ENCODE measurements at places on chromosomes 3 and 15.
A peak's percentile ranks its signal among the peaks of the same experiment; 100 is the strongest.

DNA sequence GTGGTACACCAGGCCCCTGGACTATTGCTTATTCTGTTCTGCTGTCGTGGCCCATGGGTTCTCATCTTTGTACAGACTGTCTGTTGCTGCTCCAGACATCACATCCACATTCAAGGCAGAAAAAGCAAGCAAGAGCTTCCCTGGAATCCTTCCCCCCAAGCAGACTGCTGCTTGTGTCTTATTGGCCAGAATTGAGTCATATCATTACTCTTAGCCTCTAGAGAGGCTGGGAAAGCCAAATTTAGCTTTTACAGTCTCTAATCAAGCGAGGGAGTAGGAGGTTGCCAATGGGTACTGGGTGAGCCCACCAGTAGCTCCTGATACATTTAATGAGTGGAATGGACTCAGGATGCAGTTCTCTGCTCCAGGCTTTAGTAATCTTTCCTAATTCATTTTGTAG lies 39.4 kb downstream of the RAB6B start:
- no peak for DNase-seq

GRCh38 chr3:119588112-119588511 lies 8.8 kb downstream of the ADPRH start:
- DNase-seq = no peak

- DNase-seq = no peak
Observed at GRCh38 chr3:154129625-154130024, 8.4 kb downstream of the ARHGEF26 start.

GRCh38 chr3:149613988-149614387 lies 43.8 kb downstream of the WWTR1 start:
- DNase-seq = no peak

GRCh38 chr15:46848704-46849103 lies 868.6 kb upstream of the SEMA6D start:
- no peak for DNase-seq

GRCh38 chr3:171688593-171688992 lies 121.7 kb downstream of the PLD1 start:
- DNase-seq = no peak

GRCh38 chr3:72180405-72180804 lies 395.5 kb upstream of the PROK2 start:
- DNase-seq = no peak

GRCh38 chr3:50806031-50806430 lies 131.3 kb downstream of the DOCK3 start:
- no peak for DNase-seq

DNA sequence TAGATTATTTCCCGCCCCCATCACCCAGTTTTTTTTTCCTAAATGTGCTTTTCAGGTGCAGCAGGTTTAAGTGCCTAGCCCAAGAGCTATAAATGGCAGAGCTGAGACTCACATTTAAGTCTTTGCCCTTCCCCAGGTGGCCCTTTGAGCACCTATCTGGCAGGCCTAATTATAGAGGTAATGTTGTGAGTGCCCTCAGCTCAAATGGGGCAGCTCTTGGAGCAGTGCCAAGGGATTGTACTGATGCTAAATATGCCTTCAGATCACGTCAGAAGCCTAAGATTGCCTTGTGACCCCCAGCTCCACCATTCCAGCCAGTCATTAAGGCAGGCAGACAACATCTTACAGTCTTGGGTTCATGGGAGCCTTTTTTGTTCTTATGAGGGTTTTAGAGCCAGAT lies 159.5 kb downstream of the RPLP1 start:
- no peak for DNase-seq

DNA sequence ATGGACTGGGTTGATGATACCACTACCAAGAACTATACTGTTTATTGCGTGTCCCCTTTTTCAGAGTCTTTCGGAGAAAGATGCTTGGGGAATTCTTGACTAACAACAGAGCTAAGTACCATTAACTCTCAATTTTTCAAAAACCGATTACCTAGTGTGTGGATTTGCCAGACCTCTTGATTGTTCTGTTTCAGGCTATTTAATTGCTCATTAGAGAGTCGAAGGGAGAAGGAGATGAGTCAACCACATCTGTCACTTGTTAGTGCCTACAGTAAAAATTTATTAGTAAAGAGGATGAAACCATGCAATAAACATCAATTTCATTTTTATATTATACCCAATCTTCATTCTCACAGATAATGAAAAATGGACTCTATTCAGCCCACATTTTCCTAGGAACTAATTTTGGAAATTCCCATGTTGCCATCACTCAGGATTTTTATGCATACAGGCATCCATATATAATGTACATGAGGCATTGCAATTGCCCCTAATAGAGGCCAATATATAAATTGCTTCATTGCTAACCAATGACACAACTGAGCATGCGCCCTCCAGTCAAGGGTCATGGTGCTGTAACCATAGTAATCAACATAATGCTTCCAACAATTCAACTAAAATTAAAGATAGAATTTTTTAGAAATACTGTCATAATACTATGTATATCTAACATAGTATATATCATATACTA lies 541.7 kb downstream of the TBL1XR1 start:
- DNase-seq = peak; percentile 7

GRCh38 chr15:100193277-100193860 lies 148.4 kb downstream of the ADAMTS17 start:
- DNase-seq = no peak

GRCh38 chr3:160948273-160948672 lies 156.9 kb downstream of the B3GALNT1 start:
- DNase-seq = no peak

DNA sequence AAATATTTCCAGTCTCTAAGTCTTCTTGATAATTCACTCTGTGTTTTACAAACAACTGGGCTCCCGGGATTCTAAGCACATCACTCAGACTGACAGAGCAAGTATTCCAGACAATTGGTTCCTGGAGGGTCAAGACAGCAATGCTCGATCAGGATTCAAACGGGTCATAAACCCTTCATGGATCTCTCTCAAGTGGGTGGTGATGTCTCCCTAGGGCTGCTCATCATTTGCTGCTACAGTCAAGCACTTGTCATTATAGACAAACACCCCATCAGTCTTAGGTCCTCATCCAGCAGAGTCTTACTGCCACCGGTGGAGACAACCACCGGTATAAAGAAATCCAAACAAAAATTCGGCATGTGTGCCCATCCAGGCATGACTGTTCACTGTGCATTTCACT lies 921.1 kb downstream of the FHIT start:
- no peak for DNase-seq

GRCh38 chr3:169508426-169508825 lies 155.1 kb downstream of the MECOM start:
- no peak for DNase-seq

DNA sequence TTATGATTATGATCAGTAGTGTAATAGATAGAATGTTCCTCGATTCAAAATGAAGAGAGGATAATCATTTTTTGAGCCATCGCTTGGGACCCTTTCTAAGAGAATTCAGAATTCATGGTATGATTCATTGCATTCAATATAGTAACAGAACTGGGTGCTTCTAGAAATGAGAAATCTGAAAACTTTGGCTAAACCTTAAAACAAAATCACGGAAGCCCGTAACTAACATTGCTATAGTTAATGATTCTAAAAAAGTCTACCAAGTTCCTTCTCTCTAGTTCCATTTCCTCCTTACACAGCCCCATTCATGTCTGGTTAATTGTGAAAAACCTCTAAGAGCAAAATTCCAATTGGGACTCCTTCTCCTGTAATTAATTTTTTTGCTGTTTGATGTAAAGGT lies 217.1 kb downstream of the GBE1 start:
- DNase-seq = no peak

DNA sequence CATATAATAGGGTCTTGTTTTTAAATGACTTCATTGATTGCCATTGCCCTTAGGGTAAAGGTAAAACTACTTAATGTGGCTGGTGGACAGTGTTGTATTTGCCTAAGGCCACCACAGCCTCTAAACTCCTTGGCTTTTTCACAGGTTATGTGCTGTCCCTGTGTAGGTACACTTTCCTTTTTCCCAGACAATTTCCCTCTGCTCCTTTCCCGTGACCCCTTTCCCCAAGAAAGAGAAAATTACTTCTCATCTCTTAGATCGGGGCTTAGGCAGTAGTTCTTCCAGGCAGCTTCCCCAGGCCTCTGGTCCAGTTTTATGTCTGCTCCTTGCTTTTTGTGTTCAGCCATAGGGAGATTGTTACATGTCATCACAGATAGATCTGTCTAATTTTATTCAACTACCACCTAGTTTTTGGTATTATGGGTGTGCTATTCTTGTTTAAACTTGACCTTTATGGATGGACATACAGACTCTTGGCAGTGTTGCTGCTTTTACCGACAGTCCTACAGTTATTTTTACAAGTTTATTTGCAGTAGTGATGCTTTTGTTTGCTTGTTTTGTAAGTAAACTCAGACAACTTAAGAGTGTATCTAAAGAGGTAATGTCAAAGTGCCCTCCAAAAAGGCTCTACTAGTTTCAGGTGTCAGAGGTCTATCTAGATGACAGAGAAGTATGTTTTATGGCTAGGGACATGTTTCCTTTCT lies 20.5 kb upstream of the SCAANT1 start:
- DNase-seq = no peak

DNA sequence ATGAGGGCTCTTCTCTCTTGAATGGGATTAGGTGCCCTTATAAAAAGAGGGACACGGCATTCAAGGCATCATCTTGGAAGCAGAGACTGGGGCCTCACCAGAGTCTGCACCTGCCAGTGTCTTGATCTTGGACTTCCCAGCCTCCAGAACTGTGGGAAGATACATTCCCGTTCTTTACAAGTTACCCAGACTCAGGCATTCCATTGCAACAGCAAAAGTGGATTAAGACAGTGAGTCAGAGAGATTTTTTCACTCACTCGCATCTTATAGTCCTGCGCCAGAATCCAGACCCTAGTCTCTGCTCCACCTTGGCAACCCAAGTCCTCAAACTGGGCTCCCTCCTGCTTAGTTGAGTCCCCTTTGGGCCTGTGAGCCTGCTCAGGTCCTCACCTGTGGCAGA lies 2.7 kb downstream of the LCTL start:
- no peak for DNase-seq

- DNase-seq = peak; percentile 78
Observed at GRCh38 chr3:170614214-170614966, 28.5 kb upstream of the SLC7A14 start.

- no peak for DNase-seq
Observed at GRCh38 chr15:63200464-63201249, 11.3 kb downstream of the RAB8B start.

DNA sequence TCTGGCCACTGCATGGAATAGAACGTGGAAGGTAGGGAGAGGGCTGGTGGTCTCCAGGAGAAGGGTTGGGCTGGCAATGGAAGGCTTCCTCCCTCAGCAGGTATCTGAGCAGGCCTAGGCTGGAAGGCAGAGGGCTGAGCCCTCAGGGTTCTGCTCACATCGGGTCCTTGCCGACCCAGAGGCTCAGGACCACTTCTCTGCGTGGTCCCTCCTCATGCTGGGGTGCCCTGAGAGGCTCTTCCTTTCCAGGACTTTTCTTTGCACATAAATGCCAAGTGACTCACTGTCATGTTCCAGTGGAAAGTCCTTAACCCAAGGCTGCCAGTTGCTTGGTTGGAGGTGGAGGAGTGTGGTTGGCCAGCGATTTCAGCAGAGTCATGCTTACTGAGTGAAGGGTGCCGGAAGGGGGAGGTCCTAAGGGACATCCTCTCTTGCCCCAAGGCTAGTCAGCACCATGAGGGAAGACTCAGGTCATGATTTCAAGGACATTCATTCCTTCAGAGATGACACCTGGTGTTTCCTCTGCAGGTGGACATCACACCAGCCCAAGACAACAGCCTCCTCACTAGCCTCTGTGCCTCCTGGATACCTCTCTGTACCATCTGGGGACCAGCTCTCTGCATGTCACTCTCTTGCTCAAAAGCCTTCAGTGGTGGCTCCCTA lies 8.2 kb downstream of the SLC6A6 start:
- peak; percentile 83 for DNase-seq

GRCh38 chr15:38061856-38062649 lies 127.6 kb downstream of the TMCO5A start:
- DNase-seq = no peak

GRCh38 chr15:76566276-76566675 lies 229.7 kb downstream of the ISL2 start:
- DNase-seq = no peak

DNA sequence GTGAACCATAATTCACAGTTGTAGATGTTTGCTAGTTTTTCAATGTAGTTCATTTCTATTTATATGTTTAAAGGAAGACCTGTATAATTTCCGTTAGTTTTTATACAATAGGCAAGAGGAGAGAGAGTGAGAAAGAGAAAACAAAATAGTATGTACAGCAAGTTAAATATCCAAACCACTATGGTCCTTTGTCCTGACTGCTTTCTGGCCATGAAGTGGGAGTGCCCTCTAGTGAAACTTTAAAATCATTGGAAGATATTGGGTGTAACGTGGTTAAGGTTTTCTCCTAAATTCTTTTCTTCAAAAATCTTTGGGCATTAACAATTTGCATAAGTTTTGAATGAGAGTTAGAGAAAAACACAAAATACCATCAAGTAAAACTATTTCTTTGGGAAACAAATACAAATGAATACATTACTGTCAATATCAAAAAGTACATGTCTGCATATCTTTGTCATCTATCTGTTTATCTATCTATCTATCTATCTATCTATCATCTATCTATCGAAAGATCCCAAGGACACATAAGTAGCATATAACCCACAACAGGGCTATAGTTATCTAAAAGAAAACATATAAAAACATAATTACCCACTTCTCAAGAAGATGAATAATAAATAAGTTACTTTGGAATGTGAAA lies 534.6 kb upstream of the ATP11B start:
- no peak for DNase-seq

DNA sequence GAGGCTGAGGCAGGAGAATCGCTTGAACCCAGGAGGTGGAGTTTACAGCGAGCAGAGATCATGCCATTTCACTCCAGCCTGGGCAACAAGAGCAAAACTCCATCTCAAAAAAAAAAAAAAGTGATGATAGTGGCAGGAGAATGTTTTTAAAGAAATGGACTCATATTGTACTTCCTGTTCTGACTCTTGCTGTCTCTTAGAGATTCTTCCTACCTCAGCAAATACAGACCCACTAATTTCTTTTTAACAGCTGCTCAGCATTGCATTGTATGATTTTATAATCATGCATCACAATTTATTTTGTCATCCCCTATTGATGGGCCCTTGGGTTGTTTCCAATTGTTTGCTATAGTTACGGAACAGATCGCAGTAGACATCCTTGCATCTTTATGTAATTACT lies 8.8 kb upstream of the ANKDD1A start:
- no peak for DNase-seq

GRCh38 chr3:149706905-149707304 lies 45.4 kb downstream of the COMMD2 start:
- DNase-seq = no peak

DNA sequence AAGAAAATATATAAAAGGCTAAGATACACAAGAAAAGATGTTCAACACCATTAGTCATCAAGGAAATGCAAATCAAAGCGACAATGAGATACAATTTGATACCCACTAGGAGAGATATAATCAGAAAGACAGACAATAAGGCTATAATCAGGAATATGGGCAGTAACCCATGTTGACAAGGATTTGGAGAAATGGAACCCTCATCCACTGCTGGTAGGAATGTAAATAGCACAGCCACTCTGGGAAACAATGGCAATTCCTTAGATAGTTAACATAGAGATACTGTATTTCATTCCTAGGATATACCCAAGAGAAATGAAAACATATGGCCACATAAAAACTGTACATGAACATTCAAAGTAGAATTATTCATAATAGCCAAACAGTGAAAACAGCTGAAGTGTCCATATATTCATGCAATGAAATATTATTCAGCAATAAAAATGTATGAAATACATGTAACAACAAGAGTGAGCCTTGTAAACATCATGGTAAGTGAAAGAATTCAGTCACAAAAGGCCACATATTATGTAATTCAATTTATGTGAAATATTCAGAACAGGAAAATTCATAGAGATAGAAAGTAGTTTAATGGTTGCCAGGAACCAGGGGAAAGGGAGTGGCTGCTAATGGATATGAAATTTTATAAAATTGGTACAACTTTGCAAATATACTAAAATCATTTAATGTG lies 18.2 kb upstream of the COL8A1 start:
- DNase-seq = no peak
